Fibroblast of villous mesenchyme (primary cell): ENCODE measurements at places on chromosomes 2 and 18.

DNA sequence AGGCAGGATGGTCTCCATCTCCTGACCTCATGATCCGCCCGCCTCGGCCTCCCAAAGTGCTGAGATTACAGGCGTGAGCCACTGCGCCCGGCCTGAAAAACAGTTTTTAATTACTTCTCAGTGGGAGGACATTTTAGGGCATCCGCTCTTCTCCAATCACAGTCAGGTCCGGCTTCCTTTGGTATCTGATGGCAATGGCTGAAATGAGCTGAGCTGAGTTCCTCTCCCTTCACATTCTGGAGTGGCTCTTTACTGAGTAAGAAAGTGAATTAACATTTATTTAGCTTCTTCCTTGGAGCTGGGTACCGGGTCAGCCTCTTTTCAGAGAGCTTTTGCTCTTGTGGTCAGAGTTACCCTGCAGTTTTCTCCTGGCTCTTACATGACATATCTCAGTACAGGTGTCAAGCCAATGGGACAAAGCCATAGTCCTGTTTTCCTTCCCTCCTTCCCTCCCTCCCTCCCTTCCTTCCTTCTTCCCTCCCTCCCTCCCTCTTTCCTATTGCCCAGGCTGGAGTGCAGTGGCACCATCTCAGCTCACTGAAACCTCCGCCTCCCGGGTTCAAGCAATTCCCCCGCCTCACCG, 1.1 kb upstream of the TTC27 start:
- no peak for DNase-seq

- DNase-seq: no peak
Measured at GRCh38 chr2:20346565-20347381, 3.9 kb downstream of the PUM2 start.

- DNase-seq: no peak
Measured at GRCh38 chr18:43486462-43486861, 209.2 kb upstream of the SYT4 start.

- DNase-seq: no peak
Measured at GRCh38 chr2:120701499-120701898, 34.2 kb upstream of the GLI2 start.

GRCh38 chr2:105674401-105674800, 70.3 kb upstream of the NCK2 start:
- DNase-seq: peak; percentile 38

GRCh38 chr2:186205254-186205911, 280.7 kb upstream of the ZC3H15 start:
- DNase-seq: no peak

- no peak for DNase-seq
Measured at GRCh38 chr2:46384457-46384815, 87.2 kb downstream of the EPAS1 start.

- no peak for DNase-seq
Measured at GRCh38 chr2:133765658-133766057, 197.4 kb upstream of the NCKAP5 start.

DNA sequence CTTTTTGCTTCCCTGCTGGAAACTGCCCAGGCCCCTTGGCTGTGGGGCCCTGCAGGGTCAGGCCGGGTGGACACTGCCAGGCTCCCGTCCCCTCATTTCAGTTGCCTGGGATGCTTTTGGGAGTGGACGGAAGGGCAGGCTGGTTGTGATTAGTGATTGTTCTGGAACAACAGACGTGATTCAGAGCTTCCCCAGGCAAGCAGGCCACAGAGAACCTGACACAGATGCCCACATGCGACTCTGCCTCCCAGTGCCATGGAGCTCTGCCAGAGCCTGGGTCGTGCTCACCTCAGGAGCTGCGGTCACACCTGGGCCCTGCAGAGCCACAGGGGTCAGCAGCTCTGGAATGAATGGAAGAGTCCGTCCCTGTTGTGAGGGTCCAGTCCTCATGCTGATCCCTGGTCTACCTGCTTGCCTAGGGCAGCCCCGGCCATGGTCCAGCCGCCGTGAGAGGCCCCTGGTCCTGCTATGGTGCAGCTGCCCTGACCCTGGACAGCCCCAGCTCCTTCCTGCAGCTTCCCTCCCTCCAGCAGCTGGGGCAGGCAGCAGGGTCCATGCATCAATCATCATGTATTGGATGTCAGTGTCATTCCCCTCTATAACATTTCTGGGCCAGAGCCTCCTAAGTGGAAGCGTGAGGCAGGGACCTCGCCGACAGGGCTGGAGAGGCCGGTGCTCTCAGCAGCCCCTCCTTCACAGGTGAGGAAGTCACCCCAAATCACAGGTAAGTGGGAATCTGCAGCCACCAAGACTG, 518.6 kb upstream of the MYT1L start:
- no peak for DNase-seq

- no peak for DNase-seq
Measured at GRCh38 chr2:29719639-29720038, 201.7 kb downstream of the ALK start.

GRCh38 chr2:41878716-41879234, 169.0 kb upstream of the PKDCC start:
- no peak for DNase-seq
